ENCODE measurements at places on chromosomes 12 and 14. TPM values are rescaled to one million over a fixed set of nuclear protein-coding genes. Genes with fewer than 3 reads are reported as not detected.

GRCh38 chr12:32618115-32618514 lies 61.0 kb upstream of the DNM1L start:
- no peak for DNase-seq

DNA sequence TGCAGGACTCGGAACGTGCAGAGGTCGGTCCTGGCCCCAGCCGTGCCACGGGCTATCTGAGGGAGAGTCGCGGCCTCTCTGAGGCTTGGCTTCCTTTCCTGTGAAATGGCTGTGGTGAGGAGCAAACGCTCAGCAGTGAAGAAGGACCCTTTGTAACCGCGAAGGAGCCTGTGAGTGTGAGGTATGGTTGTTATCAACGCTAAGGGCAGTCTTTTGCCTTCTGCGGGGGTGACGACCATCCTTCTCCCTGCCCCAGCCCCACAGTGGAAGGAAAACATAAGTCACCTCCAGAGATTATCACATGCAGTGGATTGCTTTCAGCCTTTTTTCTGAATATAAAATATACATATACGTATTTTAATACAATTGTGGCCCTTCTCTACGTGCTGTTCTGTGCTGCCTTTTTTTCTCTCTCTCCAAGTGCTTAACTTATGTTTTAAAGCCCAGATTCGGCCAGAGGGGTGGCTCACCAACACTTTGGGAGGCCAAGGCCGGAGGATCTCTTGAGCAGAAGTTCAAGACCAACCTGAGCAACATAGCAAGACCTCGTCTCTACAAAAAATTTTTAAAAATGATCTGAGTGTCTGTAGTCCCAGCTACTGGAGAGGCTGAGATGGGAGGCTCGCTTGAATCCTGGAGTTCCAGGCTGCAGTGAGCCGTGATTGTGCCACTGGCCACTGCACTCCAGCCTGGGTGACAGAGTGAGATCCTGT lies 17.4 kb downstream of the TAMALIN start:
- DNase-seq, result no peak

GRCh38 chr12:100954118-100954517 lies 159.5 kb downstream of the ANO4 start:
- no peak for DNase-seq

DNA sequence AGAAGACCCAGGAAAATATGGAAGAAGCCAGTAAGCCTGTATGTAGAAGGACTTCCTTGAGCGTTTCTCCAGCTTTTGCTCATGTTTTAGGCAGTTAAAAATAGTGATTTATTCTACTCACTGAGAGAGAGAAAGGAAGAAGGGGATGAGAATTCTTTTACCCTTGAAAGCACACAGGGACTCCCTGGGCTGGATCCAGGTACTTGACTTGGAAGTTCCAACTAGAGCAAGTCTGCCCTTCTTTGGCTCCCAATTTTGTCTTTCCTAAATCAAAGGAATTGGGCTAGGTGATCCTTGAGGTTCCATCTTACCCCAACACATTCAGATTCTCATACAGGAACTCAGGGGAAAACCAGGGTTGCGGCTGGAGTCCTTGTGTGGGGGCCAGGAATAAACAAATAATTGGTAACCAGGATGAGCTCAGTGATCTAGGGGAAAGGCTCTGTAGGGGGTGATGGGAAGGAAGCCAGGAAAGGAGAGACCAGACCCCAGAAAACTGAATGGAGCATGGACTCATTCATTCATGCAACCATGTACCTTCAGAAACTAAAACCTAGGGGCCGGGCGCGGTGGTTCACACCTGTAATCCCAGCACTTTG lies 11.5 kb upstream of the ITGA5 start:
- no peak for DNase-seq

DNA sequence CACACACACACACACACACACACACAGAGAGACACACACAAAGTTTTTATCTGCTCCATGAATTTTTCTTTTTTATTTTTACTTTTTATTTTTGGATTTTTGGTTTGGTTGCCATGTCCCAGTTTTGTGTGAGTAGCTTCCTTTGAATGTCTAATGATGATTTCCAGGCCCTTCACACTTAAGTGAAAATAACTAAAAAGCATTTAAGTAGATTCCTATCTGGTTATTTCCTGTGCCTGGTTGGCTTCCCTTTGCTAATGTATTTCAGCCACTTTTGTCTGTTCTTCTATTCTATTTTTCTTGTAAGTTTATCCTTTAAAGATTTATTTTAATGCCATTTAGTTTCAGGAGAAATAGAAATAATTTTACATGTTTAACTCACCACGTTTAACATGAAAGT lies 755.4 kb downstream of the SLC6A15 start:
- no peak for DNase-seq

- no peak for DNase-seq
Observed at GRCh38 chr14:90828642-90829487, 12.6 kb upstream of the TTC7B start.

- no peak for DNase-seq
Observed at GRCh38 chr12:58931518-58931917, 11.2 kb upstream of the LRIG3 start.

- DNase-seq, result no peak
Observed at GRCh38 chr12:70032076-70032475, 207.0 kb downstream of the MYRFL start.

Gene LTB4R
- total RNA-seq, result 1.9 TPM

Gene TMEM253
- total RNA-seq, result not detected
